Hematopoietic multipotent progenitor cell treated with erythropoietin and hydrocortisone succinate and interleukin-3 and kit ligand, for 4 days (in vitro differentiated cells): ENCODE measurements at places on chromosomes 13 and 19.

DNA sequence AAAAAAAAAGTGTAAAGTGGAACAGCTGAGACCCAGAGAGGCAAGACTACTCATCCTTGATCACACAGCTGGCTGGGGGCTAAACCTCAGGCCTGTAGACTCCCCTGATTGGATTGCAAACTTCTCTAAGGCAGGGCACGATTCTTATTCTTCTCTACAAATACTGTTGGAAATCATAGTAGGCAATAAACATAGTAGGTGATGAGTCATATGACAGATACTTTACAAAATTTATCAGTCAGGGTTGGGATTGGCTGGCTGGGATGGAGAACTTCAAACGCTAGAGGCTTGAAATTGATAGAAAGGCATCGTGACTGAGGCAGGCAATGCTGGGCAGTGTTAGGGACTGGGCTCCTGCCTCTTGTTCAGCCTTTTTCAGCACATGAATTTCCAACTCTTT, 5.9 kb upstream of the MATK start:
- no peak for DNase-seq

DNA sequence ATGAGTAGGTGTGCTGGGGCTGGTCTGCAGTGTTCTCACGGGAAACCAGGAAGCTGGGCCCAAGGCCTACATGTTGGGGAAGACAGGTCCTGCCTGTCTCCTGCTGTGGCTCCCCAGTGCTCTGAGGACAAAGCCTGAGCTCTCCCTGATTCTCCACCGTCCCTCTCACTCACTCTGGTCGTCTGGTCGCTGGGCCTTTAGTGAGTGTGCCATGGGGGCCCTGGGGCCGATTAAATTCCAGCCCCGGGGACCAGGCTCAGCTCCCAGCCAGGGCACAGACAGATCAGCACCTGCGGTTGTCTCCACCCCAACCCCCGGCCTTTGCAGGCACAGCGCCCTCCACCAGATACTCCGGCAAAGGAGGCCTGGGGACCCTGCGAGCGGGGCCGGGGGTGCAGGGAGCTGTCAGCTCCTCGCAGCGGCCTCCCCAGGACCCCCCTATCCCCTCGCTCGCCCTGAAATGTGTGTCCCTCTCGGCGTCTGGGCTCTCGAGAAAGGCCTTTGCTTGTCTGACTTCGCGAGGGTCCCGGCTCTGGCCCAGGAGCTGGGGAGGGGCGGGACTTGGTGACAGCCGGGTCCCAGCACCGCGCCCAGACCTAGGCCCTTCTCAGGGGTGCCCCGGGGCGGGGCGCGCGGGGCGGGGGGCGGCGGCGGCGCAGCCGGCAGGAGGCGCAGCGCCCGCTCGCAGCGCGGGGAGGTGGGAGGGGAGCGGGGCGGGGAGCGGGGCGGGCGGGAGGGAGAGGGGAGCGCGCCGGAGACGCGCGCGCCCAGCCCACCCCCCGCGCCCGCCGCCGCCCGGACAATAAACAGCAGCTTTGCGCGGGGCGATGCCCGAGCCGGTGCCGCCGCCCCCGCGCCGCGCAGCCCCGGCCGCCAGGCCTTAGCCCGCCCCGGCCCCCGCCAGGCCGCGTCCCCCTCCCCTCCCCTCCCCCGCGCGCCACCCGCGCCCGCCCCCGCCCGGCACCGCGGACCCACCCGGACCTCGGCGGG, at the start of gene PALM:
PALM (plus strand) TSS at position 782 of the 990 bp plus-strand sequence. CDS start 212 bp downstream, outside the sequence.
- peak; percentile 61 for DNase-seq

DNA sequence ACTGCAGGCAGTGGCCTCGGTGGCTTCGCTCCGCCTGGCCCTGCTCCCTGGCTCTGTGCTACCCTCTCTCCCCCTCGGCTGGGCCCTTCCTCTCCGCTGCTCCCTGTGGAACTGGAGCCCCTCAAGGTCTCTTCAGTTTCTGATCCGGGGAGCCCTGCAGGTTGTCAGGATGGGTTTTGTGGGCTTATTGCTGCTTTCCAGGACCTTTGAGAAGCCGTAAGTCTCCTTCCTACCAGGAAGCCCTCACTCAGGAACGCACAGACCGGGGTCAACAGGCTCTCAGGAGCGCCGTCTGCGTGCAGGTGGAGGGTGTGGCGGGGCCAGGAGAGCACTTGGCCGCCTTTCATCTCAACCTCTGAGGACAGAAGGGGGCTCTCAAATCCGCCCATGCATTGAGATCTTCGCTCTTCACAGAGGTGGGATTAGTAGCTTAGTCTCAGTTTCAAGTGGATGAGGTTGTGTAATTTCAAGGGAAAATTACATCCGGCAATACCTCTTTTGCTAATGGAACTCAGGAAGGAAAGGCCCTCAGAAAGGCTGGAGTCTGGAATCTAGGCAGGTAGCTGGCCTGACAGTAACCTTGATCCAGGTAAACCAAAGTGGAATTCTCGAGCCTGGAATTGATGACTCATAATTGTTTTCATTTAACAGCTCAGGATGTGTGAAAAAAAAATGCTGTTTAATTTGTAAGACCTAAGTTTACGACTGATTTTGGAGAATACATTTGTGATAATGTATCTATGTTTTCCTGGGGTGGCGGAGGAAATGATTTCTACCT, 102.0 kb downstream of the ATP11A start:
- DNase-seq, result no peak

GRCh38 chr13:91401920-91402319, 3.5 kb downstream of the GPC5 start:
- peak; percentile 67 for DNase-seq

DNA sequence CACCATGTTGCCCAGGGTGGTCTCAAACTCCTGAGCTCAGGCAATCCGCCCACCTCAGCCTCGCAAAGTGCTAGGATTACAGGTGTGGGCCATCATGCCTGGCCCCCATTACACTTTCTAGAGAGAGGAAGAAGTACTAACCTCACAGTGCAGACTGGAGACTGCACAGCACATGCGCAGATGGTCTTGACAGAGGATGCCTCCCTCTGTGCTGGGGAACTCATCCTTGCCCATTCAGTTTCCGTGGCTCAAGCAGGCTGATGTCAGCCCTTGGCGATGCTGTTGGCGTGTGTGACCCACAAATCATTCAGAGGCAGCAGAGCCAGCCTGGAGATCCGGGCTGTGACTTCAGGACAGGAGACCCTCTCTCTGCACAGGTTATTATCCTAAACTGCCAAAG, 14.6 kb upstream of the FFAR2 start:
- no peak for DNase-seq

GRCh38 chr19:7632340-7633203, 947 bp downstream of the PCP2 start:
- no peak for DNase-seq

GRCh38 chr13:50421473-50422130, 406.4 kb downstream of the KCNRG start:
- DNase-seq, result no peak

DNA sequence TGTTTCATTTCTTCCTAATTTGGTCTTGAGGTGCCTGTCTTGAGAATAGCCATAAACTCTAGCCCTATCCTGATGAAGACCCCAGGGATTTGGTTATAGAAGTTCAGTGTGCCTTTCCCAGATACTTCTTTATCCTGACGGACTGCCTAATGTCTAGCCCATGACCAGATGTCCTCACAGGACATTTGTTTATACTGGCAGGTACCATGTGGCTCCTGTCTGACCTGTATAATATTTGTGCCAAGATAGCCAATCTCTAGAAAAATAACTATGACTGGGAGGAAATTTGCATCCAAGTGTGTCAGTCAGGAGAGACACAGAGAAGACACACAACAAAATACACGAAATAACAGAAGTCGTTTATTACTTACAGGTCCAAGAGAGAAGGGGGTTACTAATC, 69.2 kb upstream of the MIR17HG start:
- no peak for DNase-seq

DNA sequence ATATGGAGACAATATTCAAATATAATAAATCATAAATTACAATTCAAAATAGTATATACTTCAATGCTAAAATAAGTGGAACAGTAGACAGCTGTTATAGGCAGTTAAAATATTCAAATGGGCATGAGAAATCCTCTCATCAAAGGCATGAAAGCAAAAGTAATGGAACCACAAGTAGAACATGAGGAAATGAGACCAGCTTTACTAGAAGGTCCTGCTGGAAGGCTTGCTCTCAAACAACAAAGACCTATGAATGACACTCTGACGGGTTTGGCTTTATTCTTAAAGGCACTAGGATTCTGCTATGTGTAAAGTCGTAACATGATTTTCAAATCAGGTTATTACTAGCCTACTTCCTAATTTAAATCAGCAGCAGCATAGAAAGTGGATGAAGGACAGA, 148.1 kb downstream of the VWA8 start:
- DNase-seq, result no peak

DNA sequence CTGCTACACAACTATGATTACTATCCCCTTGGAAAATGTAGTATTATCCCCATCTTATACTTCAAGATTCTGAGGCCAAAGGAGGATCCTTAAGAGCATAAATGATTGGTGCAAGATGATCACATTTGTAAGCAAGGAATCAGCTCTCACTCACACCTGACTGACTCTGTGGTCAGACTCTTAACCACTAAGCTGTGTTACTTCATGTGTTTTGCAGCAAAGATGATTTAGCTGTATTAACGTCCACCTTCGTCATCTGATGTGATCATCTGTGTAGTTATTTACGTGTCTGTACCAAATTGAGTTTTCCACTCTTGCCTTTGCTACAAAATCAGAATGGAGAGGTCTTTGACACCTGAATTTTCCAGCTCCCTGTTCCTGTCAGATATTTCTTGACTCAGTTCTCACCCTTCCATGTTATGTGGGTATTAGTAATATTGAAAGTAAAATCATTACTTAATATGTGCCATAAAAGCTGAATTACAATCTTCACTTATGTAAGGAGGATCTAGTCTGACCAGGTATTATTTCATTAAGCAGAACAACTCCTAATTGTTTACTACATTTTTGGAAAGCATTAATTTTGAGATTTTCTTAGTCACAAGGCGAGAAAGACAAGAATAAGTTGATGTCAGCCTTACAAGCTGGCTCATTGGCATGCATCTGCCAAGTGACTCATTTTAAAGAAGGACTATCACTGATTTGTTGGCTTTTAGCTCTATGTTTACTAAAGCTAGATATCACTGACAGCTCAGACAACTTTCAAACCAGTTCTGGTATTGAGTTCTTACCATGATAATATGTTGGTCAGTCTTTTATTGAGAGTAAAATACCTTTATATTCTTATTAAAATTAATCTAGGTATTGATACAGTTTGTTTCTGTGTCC, 1279.8 kb upstream of the PCDH9 start:
- no peak for DNase-seq

GRCh38 chr13:21256351-21256761, 79.9 kb downstream of the MRPL57 start:
- no peak for DNase-seq

DNA sequence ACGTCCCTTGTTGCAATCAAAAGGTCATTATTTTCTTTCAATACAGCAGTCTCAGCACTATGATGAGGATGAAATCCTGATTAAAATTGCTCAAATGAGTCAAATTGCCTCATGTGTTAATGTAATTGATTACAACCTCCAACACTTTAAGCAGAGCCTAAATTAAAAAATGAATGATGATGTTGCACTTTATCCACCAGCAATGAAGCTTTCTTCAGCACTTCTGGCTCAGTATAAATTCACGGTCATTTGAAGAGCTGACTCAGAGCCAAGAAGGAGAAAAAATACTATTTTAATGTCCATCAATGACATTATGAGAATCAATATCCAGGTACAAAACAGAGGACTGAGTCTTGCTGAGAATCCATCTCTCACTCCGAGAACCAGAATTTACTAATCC, 792.6 kb upstream of the ATXN8OS start:
- DNase-seq, result no peak

GRCh38 chr13:33259296-33259695, 26.3 kb downstream of the STARD13 start:
- no peak for DNase-seq

GRCh38 chr19:11092181-11092538, 2.9 kb downstream of the LDLR start:
- peak; percentile 50 for DNase-seq

DNA sequence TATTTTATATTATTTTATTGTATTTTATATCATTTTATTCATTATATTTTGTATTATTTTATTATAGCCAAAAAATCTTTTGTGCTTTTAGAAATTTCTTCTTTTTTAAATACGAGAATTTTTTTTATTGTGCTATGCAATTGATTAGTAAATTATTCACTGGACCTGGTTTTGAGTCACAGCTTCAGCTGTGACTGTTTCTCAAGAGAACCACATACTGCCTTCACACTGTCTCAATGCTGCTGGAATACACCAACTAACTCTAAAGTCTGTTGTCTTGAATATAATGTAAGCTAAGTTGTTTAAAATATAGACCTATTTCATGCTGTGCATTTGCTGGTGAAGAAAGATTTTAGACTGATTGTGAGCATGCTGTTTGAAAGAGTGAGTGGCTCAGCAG, 423.6 kb downstream of the NDFIP2 start:
- no peak for DNase-seq

- DNase-seq, result peak; percentile 22
These were observed 161.4 kb downstream of the EFNB2 start for GRCh38 chr13:106373989-106374572.

GRCh38 chr13:48629277-48629676, 24.5 kb upstream of the CYSLTR2 start:
- no peak for DNase-seq

- DNase-seq, result no peak
These were observed 129.3 kb upstream of the SERP2 start for GRCh38 chr13:44244288-44244687.

- peak; percentile 59 for DNase-seq
These were observed 94.3 kb upstream of the PABPC3 start for GRCh38 chr13:25001476-25002206.

DNA sequence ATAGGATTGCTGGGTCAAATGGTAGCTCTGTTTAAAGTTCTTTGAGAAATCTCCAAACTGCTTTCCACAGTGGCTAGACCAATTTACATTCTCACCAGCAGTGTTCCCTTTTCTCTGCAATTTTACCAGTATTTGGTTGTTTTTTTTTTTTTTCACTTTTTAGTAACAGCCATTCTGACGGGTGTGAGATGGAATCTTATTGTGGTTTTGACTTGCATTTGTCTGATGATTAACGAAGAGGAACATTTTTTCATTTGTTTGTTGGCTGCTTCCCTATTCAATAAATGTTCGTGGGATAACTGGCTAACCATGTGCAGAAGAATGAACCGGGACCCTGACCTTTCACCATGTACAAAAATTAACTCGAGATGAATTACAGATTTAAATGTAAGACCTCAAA, 31.2 kb downstream of the CYP4F2 start:
- peak; percentile 83 for DNase-seq

- DNase-seq, result no peak
These were observed 76.2 kb downstream of the DHRS12 start for GRCh38 chr13:51727634-51728274.

DNA sequence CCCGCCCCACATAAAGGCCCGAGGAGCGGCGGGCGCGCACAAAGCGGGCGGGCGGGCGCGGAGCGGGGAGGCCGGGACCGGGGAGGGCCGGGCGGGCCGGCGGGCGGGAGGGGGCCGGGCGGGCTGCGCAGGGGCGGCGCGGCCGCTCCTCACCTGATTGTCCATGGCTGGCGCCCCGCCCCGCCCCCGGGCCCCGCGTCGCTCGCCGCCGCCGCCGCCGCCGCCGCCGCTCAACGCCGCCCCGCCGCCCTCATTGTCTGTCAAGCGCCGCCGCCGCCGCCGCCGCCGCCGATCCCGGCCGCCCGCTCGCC, 200 bp downstream of the MLLT1 start:
- no peak for DNase-seq
